ENCODE measurements at places on chromosomes 3 and 15.
A peak's percentile ranks its signal among the peaks of the same experiment; 100 is the strongest.

DNA sequence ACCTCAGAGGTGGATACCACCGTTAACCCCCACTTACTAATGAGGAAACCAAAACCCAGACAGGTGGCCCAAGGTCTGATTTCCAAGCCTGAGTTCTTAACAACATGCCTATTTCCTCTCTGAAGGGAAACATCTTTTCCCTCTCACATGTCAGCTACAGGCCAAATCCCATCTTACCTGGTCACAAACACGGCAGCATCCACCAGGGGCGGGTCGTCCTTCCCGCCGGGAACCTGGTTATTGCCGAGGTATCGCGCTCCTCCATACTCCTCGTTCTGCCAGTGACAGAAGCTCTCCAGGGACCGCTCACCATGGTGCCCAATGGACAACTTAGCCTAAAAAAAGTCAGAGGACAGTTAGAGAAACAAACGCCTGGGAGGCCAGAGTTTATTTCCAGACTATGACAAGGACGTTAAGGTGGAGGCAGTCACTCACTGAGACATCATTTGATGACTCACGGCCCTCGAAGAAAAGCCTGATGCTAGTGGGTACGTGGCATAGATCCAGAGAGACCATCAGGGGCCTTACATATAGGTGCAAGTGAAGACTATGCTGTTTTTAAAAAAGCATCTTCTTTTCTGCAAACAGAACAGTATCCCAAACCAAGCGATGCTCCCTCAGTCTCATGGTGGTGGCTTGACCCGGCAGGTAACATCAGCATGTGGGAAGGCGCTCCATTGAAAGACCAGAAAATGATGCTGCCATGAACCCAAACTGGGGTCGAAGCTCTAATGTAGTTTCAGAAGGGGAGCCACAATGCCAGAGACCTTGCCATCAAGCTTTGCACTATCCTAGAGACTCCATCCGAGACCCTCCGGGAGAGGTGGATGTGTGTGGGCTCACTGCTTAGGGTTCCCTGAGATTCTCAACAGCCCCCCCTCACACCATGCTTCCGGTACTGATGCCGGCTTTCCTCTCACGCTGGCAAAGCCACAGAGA lies 80.2 kb downstream of the ADAMTS17 start:
- DNase-seq = no peak

GRCh38 chr3:73409138-73409763 lies 215.5 kb downstream of the PDZRN3 start:
- no peak for DNase-seq

GRCh38 chr15:74552773-74553441 lies 11.9 kb downstream of the ARID3B start:
- DNase-seq = peak; percentile 88

- no peak for DNase-seq
These were observed 325 bp downstream of the ALCAM start for GRCh38 chr3:105367063-105367405.

DNA sequence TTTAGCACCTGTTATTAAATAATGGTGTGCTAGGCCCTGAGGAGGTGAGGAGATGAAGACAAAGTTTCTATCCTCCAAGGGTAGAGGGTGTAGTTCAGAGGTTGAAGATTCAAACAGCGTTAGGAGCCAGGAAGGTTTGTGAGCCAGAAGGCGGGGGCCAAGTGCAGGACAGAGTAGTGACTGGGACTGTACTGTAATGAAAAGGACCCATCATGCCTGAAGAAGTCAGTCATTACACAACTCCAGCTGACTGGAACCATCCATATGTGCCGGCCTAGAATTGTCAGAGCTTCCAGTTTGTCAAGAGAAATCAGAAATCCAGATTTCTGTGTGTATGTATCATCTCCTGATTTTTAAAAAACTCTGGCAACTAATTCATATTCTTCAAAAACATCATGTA lies 54.8 kb downstream of the FILIP1L start:
- DNase-seq = no peak

GRCh38 chr3:138688871-138689299 lies 80.3 kb downstream of the FAIM start:
- no peak for DNase-seq

- DNase-seq = peak; percentile 70
These were observed 170.5 kb upstream of the PROK2 start for GRCh38 chr3:71955240-71956068.

DNA sequence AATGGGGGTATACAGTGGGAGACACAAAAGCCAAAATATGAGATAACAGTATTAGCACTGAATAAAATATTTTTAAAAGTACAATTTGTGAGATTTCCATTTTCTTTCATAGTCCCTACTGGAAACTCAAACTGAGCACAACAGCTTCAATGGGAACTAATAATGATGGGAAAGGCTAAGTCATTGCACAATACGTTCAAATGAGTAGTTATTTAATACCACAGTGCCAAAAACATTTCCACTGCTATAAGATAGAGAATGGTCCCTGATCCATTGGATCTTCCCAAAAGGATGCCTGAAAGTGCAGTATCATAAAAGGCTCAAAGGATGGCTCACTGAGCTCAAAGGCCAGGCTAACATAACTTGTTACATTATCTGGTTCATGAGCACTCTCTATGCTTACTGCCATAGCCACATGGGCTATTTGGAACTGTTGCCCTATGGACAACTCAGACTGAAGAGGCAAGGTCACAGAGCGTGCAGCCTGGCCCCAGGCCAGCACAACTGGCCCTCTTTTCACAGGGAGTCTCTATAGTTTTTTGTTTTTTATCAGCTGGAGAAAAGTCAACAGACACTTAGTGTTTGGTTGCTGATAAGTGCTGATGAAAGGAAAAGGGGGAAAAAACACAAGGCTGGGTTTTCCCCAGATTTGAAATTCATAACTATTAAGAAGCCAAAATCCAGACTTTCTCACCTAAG lies 54.1 kb upstream of the PPIB start:
- DNase-seq = peak; percentile 90

GRCh38 chr15:48021336-48022086 lies 99.3 kb upstream of the SLC24A5 start:
- no peak for DNase-seq

GRCh38 chr3:60073228-60073627 lies 1023.4 kb upstream of the CFAP20DC start:
- DNase-seq = no peak

DNA sequence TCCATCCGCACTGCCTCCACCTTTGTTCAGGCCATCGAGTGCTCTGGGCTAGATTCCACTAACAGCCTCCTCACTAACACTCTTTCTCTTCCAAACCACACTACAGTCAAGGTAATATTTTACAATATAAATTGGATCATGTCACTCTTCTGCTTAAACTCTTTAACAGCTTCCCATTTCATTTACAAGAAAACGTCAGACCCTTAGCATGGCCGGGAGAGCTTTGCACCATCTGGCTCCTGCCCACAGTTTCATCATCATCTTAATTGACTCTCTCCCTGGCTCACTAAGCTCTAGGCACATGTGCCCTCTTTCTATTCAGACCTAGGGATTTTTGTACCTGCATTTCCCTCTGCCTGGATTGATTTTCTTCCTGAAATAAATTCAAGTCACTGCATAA lies 354.7 kb downstream of the FGF12 start:
- no peak for DNase-seq

- peak; percentile 32 for DNase-seq
These were observed 1.9 kb upstream of the VWA5B2 start for GRCh38 chr3:184227481-184227935.

GRCh38 chr3:128992926-128993460 lies 883 bp downstream of the CFAP92 start:
- DNase-seq = no peak

DNA sequence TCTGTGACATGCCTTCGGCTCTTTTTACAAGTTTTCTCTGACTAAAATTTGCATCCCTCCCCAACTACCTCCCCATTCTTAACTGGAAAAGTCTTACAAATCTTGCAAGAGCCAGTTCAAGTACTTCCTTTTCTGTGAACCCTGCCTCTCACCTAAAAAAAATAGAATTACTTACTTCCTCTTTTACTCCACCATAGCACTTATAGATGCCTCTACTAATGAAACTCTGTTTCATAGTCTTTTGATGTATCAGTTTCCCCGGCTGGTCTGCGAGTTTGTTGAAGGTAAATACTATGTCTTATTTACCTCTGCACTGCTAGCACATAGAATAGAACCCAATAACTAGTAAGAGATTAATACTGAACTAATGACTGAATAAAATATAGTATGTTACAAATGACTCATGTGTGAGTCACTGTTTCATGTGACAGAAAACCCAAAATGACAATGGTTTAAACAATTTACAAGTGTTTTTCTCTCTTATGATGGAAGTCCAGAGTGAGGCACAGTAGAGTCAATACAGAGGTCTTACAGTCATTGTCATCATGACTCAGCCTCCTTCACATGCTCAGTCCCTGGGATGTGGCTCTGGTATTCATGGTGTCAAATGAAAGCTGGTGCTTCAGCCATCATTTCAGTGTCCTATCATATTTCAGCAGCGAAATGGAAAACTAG lies 393.5 kb downstream of the RSL24D1 start:
- DNase-seq = peak; percentile 89

DNA sequence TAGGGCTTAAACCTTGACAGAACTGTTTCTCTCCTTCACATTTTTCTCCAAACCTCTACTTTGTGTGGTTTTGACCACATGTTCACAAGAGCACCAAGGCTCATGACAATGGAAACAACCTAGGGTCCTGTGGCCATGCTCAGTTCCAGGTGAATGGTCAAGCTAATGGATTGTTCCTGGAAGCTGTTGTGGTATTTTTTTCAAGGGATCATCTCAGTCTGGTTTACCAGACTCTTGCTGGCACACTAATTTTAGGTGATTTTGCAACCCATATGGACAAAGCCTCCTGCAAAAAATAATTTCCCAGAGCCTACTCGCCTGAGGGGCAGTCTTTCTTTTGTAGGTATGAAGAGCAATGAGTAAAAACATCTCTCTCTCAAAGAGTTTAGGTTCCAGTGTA lies 67.2 kb downstream of the LSAMP start:
- DNase-seq = peak; percentile 37

- peak; percentile 82 for DNase-seq
These were observed 27.6 kb downstream of the XYLB start for GRCh38 chr3:38374221-38374620.

DNA sequence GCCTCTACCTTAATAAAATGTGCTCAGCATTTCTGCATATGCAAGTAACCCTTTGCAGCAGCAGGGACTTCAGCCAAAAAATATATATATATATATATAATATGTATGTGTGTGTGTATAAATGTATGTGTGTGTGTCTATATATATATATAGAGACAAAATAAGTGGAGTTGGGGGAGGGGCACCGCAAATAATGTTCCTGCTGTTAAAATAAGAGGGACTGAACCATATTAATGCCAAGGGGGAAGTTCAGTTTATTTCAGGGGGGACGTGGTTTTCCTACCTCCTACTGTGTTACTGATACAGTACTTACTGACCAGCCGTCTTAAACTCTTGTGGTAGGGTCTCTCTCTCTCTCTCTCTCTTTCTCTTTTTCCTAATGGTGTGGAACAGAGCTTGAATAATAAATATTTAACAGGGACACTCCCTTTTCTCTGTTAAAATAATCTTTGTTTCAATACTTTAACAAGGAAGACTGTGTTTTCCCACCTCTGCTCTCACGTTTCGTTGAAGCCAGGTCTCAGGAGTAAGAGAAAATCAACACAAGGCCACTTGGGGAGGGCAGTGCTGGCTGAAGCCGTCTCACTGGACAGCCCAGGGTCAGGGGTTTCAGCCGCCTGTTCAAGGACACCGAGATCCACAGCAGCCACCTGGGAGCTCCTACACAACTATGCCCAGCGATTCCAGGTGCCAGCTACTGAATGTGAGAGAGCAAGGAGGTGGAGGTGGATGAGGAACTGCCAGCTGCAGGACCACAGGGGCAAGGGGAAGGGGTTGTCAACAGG lies 42.8 kb upstream of the ADAMTSL3 start:
- DNase-seq = no peak

DNA sequence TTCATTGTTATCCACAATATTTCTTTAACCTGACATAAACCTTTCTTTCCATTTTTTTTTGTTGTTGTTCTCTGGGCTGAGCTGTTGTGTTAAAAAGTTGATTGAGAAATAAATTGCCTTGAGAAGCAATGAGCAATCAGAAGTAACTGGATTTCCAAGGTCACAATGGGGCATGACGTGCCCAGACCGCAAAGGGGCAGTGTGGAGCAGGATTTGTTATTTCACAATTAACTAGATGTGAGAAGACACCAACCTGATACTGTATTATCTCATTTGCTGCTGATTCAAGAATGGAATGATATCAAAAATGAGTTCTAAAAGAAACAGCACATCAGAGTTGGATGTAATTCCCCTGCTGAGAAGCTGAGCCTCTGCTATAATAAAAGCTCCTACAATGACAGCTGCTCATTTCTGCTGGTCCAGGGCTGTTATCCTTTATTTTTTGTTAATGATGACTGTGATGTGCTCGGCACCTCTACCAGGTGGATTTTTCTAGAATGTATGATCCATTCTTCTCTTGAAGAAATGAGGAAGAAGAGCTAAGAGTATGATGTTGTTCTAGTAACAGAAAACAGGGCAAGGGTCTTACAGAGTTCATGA lies 28.1 kb downstream of the CPNE4 start:
- peak; percentile 73 for DNase-seq

GRCh38 chr15:71088683-71089082 lies 26.6 kb upstream of the THSD4 start:
- DNase-seq = no peak

DNA sequence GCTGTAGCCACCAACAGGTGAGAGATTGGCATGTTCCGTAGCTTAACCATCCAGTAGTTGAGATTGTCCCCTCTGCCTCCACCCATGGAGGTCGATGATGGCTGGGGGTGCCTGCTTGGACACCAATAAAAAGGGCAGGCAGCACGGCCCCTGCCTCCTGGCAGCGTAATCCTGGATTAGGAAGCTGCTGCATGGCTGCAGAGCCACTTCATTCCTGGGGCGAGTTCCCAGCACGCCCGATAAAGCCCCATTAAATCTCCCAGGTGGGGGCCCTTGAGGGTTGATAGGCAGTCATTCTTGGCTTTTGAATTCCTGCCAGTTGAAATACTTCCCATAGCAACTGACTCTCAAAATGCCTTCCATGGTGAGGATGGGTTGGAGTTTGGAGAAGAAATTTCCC lies 67.8 kb downstream of the PLXNA1 start:
- no peak for DNase-seq

- DNase-seq = no peak
These were observed 1.8 kb downstream of the DALRD3 start for GRCh38 chr3:49016414-49017228.

- DNase-seq = no peak
These were observed 95.4 kb downstream of the LSM3 start for GRCh38 chr3:14273901-14274611.

DNA sequence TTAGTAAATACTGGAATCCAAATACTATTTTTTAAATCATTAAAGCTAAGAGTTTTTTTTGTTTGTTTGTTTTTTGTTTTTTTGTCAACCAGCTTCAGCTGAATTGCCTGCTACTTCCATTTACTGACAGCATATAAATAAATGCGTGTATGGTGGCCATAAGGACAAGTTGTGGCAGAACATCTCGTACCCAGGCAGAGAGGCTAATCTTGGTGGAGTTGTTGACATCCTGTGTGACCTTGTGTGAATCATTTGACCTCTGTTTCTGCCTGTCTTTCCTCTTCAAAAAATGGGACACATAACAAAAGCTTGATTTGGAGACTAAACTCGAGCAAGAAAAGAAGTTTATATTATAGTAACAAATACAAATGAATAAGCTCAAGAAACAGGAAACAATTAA lies 734.2 kb downstream of the MCTP2 start:
- DNase-seq = no peak
